ENCODE measurements at places on chromosomes 4 and X. TPM values are rescaled to one million over a fixed set of nuclear protein-coding genes. Genes with fewer than 3 reads are reported as not detected.

GRCh38 chr4:1015179-1015578 is 3.8 kb downstream of the FGFRL1 start:
- DNase-seq, result no peak

GRCh38 chr4:41050116-41050515 is 164.2 kb downstream of the APBB2 start:
- no peak for DNase-seq

GRCh38 chr4:26127851-26128337 is 192.9 kb upstream of the RBPJ start:
- DNase-seq, result no peak

- no peak for DNase-seq
These were observed 12.9 kb downstream of the TMEM154 start for GRCh38 chr4:152666946-152667345.

SPANXC gene
- not detected for total RNA-seq

- peak; percentile 53 for DNase-seq
These were observed 24.2 kb upstream of the VSIG1 start for GRCh38 chrX:108020631-108021030.

DNA sequence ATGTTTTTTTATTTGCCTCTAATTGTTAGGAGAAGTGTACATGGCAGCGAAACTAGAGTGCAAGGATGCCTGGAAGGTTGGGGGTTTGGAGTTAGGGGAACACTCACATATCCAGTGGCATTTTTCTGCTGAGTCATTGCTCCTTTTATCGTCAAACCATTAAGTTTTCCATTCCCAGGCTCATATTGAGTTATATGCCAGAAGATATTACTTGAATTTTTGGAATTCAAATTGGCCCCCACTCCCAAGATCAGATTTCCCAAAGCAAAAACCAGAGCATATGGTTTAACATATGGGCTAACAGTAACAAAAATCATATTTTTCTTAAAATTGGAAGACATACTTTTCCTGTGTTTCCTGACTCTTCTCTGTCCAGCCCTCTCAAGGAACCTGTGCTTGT is 152.7 kb downstream of the FSTL5 start:
- no peak for DNase-seq

DNA sequence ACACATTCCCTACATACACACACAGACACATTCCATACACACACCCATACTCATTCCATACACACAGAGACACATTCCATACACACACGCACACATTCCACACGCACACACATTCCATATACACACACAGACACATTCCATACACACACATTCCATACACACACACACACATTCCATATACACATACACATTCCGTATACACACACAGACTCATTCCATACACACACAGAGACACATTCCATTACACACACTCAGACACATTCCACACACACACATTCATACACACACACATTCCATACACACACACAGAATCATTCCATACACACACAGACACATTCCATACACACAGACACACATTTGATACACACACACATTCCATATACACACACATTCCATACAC is 15.2 kb downstream of the LINC00632 start:
- no peak for DNase-seq

- no peak for DNase-seq
These were observed 8.1 kb downstream of the TCEAL3 start for GRCh38 chrX:103615781-103616371.

CSAG2 gene
- total RNA-seq, result not detected

- DNase-seq, result no peak
These were observed 23.4 kb upstream of the KIAA1210 start for GRCh38 chrX:119151051-119151380.
